ENCODE measurements at places on chromosomes 4 and X.

DNA sequence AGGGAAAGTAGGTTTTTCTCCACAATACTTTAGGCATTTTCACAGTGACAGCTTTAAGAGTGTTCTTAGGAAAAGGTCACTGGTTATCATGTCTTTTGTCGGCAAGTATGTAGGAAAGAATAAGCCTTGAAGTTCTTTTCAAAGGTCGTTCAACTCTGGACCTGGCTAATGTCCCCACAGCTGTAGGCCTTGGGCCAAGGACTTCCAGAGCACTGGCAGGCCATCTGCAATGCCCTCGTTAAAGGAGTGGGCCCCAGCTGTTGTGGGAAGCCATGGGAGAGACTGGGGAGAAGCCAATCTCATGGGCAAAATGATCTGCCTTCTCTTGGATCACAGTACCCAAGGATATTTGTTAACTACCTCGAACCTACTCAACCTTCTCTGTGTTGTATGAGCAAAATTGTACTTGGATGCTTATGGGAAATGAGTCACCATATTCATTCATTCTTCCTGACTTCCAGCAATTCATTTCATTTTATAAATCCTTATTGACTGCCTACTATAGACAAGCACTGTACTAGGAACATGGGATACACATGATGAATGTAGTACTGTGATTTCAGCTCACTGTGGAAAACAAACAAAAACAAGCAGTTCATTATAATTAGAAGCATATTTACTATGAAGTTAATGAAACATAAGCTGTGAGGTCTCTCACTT, 141.1 kb upstream of the KIT start:
- no peak for DNase-seq

DNA sequence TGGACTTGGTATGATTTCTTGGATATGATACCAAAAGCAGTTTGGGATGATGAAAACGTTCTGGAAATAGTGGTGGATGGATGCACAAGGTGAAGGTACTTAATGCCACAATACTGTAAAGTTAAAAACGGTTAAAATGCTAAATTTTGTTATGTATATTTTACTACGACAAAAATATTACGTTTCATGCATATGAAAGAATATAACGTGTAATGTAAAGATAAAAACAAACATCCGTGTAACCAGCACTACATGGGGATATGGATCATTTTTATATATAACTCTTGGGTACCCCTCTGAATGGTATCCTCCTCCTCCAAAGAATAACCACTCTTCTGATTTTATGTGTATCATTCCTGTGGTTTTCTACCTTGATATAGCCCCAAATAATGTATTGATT, 862 bp upstream of the CENPU start:
- no peak for DNase-seq

- DNase-seq: no peak
These were observed 110.6 kb downstream of the SH3KBP1 start for GRCh38 chrX:19776753-19777152.

DNA sequence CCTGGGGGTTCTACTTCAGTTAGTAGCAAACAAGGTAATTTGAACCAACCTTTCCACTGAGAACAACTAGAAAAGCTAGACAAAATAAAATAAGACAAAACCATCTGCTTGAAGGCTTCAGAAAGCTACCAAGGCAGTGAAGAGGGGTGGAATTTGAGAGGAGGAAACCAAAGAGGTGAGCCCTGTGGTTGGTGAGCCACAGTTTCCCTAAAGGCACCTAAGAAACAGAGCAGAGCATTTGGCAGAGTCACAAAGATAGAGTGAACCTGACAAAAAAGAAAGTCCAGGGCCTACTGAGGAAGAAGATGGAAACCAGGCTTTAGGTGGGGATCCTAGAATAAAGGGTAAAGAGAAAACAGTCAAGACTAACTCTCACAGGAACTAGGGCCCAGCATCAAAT, 44.3 kb downstream of the CHST7 start:
- no peak for DNase-seq

DNA sequence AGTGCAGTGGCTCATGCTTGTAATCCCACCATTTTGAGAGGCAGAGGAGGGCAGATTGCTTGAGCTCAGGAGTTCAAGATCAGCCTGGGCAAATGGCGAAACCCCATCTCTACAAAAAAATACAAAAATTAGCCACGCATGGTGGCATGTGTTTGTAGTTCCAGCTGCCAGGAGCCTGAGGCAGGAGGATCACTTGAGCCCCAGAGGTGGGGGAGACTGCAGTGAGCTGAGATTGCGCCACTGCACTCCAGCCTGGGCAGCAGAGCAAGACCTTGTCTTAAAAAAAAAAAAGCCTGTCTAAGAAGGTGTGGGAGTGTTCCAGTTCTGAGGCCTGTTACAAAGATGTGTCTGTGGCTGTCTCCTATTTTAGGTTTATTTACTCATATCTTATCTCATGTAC, 38.0 kb downstream of the PI4K2B start:
- DNase-seq: no peak

DNA sequence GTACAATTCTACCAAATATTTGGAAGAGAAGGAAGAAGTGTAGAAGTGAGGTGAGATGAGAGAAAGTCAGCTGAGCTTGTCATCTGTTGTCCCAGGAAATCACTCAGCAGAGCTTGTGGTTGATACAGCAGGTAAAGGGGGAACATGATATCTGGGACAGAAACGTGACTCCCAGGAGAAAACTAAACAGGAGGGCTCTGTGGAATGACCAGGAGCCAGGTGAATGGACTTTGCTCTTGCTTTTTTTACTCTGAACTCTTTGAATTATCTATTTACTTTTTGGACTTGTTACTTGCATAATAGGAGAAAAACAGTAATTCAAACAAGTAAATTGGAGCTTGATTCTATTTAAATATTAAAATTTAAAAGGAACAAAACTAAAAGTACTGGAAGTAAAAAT, 555.6 kb upstream of the FRG1 start:
- DNase-seq: no peak

- no peak for DNase-seq
These were observed 14.1 kb upstream of the CD99 start for GRCh38 chrX:2676794-2677675.

DNA sequence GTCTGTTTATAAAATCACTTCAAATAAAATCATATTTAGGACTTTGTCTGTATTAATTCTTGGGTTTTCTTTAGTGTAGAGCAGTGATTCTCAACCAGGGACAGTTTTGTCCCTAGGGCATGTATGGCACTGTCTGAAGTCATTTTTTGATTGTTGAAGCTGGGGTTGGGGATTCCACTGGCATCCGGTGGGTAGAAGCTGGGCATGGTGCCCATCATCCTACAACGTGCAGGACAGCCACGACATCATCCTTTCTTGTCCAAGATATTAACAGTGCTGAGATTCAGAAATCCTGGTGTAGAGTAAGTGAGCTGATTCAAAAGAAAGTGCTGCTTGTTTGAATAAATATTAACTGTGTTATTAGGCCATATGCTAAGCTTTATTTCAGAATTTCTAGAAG, 28.6 kb downstream of the DCLK2 start:
- DNase-seq: no peak

GRCh38 chrX:13852001-13852695, 35.3 kb upstream of the GPM6B start:
- no peak for DNase-seq

DNA sequence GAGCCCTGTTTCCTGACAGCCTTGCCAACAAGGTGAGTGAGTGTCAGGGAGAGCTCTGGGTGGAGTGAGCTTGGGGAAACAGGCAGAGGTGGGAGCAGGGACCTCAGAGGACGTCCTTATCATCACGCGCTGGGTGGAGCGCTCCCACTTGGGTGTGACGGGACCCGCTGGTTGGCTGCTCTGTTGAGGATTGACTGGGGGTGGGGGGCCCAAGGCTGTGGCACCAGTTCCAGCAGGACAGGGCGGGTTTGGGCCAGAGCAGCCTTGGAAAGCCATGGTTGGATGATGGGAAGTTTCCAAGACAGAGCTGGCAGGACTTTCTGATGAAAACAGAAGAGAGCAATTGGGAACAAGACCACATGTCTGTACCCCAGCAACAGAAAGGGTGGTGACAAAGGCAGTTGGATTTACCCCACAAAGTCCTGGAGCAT, 3.0 kb upstream of the PCGF3 start:
- DNase-seq: no peak

DNA sequence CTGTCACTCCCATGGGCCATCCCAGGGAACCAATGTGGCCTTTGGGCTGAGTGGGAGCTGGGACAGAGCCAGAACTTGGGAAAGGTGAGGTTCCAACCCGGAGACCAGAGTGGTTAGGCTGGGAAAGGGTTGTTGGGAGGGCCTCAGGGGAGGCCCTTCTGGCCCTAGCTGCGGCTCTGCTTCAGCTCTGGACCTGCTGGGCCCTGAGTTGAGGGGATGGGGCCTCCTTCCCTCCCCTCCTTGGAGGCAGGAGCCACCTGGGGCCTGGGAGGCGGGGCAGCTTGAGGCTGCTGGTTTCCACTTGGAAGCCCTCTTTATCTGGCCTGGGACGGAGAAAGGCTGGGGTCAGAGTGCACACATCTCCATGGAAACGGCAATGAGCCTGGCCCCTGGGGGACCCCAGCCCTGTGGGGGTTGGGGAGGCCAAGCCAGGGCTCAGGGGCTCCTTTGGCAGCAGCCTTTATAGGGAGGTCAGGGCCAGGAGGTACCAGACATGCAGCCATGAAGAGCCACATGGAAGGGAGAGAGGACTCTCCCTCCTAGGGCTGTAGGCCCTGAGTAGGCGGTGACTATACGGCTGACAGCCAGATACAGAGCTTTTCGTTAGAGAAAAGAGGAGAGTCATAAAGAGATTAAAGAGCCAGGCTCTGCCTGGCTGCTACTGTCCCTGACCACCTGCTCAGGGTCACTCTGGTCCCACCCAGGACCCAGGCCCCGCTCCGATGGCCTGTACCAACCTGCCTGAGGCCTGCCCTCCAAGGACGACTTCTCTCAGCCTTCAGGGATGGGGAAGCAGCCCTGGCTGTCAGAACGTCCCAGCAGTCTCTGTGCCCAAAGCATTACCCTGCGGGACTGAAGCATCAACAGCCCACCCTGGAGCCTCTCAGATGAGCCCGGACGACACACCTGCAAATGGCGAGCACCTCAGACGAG, 6.9 kb upstream of the NSD2 start:
- no peak for DNase-seq

GRCh38 chr4:140893939-140894338, 137.8 kb upstream of the TBC1D9 start:
- DNase-seq: no peak

DNA sequence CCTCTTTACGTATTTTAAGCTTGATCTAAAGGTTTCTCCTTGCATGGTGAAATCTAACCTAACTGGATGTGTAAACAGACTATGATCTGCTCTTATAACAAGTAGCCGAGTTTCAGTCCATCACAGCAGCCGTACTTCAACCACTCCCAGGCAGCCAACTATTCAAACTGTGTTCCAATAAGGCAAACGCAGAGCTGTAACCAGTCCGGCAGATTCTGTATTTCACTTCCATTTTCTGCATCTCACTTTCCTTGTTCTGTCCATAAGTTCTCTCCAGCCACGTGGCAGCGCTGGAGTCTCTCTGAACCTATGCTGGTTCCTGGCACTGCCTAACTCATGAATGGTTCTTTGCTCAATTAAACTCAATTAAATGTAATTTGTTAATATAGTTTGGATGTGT, 132.6 kb downstream of the FHDC1 start:
- no peak for DNase-seq

- no peak for DNase-seq
These were observed at the start of gene CD38 for GRCh38 chr4:15778289-15779241. Gene CD38 (plus strand): TSS chr4:15778328. CDS start chr4:15778415, 87 bp downstream.

DNA sequence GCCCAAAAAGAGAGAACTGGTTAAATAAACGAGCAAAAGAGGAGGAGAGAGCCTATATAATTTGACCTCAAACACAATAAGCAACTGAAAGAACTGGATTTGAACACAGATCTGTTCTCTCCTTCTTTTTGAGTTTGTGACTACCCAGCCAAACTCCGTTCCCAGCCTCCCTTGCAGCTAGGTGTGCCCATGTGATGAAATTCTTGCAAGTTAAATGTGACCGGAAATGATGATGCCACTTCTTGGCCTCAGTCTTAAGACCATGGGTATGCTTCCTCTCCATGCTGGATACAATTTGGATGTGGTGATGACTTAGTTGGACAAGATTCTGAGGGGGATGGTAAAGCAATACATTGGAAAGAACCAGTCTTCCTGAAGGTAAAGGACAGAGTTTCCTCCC, 204.1 kb downstream of the PTTG2 start:
- DNase-seq: no peak

- DNase-seq: no peak
These were observed 68.0 kb upstream of the ATXN3L start for GRCh38 chrX:13387666-13388494.

DNA sequence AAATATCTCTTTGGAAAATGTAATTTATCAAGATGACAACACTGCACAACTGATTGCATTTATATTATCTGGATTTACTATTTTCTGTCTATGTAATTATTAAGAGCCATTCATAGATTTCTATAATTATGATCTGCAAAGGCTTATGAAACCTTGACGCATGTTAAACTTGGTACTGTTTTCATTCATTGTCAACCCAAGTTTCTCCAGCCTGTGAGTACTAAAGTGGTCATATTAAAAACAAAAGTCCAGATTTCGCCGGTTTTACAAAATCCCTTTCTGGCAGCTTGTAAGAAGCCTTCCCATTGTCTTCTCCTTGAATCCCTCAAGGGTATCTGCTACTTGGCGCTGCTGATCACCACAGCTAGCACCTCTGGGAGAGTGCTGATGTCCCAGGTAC, 19.7 kb upstream of the GRPR start:
- DNase-seq: no peak

DNA sequence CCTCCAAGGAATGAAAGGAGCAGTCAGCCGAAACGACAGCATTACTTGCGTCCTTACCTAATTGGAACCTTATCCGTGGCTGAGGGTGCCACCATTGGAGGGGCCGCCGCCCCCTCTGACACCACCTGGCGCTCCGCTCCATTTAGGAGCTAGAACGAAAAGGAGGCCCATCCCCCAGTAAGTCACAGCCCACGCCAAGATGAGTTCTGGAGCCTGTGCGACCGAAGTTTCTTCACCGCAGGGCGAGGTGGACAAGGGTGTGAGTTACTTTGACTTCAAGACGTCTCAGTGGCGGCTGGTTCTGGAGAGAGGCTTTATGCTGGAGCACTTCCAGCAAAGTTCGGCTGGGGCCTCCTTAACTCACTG, 729 bp upstream of the IRF2 start:
- DNase-seq: peak; percentile 35

GRCh38 chr4:168673476-168673875, 176.6 kb downstream of the PALLD start:
- no peak for DNase-seq

DNA sequence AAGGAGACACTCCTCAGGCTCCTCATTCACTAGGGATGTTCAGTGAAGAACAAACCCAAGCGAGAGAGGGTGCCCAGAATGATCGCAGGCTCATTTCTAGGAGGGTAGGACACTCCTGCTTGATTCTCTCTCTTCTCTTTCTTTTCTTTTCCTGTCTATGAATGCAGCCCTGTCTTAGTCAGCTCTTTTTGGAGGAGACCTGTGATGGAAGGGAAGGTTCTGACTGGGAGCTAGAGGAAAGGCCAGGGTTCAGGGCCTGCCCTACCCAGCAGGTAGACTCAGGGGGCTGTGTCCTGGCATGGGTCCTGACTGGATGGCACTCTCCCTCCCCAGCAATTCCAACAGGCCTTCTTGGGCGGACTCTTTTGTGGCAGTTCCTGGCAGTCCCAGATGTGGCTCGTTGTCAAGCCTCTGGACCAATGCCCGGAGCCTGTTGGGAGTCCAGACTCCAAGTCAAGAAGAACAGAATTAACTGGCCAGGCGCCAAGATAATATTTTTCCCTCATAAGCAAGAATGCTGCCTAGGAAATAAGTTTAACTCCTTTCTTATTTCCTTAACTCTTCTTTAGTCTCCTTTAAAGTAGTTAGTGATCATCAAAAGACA, 139.4 kb upstream of the SCML1 start:
- DNase-seq: no peak

GRCh38 chr4:146087856-146088255, 87.7 kb upstream of the LSM6 start:
- no peak for DNase-seq

All from occipital lobe (tissue), 3 donors.